ENCODE measurements at places on chromosomes 6 and 20.

GRCh38 chr20:59350330-59351156 is 50.1 kb downstream of the EDN3 start:
- no peak for DNase-seq

GRCh38 chr20:38343311-38344106 is 2.8 kb upstream of the LBP start:
- DNase-seq = no peak

- no peak for DNase-seq
Observed at GRCh38 chr6:137473598-137473997, 20.6 kb downstream of the OLIG3 start.

GRCh38 chr6:33779290-33779689 is 9.6 kb downstream of the LEMD2 start:
- no peak for DNase-seq

GRCh38 chr6:35492974-35493284 is 4.0 kb downstream of the TEAD3 start:
- DNase-seq = no peak

GRCh38 chr6:52221302-52221701 is 23.0 kb downstream of the IL17F start:
- DNase-seq = no peak

- DNase-seq = no peak
Observed at GRCh38 chr20:63317061-63317460, 24.1 kb downstream of the COL20A1 start.

DNA sequence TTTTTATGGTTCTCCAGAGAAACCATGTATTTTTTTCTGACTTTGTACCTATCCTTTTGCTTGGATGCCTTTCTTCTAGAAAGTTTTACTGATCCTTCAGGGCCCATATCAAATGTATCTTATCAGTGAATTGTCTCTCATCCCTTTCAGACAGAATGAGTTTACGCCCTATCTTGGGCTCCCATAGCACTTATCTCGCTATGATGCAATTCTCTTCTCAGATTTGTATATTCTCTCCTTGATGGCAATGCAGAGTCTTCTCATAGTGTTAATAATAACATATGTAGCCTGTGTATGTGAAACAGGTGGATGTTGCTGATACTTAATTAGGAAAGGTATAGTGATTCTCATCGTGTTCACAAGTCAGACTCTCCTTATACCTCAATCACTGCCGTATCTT is 336.2 kb downstream of the UTRN start:
- no peak for DNase-seq

- no peak for DNase-seq
Observed at GRCh38 chr6:21608601-21609000, 15.1 kb downstream of the SOX4 start.

DNA sequence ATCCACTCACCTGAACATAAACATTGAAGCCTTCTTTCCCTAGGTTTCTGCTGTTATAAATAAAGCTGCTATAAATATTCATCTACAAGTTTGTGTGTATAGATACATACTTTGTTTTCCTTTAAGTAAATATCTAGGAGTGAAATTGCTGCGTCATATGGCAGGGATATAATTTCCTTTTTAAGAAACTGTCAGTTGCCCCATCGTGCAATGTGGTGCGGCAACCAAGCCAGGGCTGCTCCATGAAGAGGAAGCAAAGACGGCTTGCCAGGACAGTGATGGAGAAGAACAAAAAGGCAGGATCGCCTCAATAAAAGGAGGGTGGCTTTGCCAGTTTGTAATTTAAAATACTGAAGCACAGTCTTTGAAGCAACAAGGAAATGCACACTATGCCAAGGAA is 36.6 kb downstream of the CITED2 start:
- no peak for DNase-seq

DNA sequence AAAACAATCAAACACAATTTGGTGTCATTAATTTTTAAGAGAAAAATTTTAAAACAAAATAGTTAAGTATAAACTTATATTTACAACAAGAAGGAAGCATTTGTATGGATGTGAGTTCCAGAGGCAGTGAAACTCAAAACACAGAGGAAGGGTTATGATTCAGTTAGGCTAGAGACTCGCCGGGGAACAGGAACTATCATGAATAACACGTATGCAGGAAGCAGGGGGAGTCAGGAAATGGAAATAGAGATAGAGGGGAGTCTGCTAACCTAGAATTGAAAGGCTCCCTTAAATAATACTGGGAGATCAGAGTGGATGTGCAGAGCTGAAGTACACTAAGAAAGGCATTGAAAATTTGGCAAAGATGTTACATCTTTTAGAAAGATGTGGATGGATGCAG is 14.2 kb upstream of the HLA-DRB1 start:
- DNase-seq = no peak

DNA sequence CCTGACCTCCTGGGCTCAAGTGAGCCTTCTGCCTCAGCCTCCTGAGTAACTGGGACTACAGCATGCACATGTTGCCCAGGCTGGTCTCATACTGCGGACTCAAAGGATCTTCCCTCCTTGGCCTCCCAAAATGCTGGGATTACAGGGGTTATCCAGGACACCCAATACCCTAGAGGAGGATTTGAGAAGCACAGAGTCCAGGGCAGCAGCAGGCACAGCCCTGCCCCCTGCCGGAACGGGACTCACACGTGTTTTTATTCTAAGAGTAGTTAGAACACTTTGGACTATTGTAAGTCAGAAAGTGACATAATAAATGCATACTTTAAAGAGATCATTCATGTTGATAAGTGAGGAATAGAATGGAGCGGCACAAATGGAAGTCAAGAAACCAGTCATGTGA is 80.2 kb downstream of the C6orf118 start:
- no peak for DNase-seq

GRCh38 chr6:6880745-6881437 is 226.9 kb upstream of the RREB1 start:
- no peak for DNase-seq

DNA sequence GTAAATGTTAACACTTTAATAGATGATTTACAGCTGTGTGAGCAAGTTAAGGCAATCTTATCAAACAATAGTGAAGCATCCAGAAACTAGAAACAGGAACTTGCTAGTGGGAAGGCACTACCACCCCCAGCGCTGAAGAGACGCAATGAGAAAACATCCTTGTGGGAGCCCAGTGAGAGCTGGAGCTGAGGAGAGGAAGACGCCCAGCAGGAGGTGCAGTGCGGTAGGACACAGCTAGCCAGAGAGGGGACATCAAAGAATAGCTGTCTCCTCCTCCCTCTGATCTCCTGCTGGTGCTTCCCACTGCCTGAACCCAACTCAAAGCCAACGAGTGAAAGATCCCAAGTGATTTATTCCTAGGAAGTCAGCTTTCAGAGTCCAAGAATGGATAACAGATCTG is 140.3 kb downstream of the COL12A1 start:
- DNase-seq = no peak

DNA sequence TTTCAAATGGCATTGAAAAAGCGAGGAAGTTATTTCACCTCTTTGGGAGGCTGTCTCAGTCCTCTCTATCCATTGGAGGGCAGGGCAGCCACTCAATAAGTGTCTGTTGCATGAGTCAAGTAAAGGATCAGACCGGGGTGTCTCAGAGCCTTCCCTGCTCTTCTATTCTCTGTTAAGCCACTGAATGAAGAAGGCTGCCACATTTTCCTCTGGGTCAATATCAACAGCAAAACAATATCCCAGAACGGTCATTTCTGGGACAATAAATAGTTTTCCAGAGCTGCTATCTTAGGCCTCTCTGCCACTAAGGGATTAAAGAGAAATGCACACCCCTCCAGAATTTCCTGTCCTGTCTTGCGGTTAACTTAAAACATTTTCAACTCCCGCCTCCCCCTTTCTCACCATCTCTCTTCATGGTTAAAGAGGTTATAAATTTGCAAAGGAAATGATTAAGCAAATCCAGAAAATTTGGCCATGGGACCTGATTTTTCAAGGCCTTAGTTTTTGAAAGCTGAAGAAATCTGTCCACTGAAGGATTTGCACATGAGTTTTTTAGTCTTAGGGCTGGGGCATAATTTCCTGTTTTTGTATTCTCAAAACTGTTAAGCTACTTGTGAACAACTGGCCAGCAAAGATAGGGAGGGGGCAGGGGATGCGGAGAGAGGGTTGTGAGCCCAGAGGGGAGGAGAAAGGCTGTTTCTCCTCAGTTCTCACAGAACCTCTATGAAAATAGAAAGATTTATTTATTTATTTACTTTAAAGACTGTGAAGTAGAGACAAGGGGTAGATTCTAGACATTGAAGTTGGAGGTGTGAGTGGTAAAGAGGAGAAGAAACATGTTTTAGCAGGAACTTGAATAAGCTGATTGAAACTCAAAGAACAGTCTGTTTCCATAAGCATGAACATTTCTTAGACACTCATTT is 135.7 kb downstream of the BCAS1 start:
- no peak for DNase-seq

DNA sequence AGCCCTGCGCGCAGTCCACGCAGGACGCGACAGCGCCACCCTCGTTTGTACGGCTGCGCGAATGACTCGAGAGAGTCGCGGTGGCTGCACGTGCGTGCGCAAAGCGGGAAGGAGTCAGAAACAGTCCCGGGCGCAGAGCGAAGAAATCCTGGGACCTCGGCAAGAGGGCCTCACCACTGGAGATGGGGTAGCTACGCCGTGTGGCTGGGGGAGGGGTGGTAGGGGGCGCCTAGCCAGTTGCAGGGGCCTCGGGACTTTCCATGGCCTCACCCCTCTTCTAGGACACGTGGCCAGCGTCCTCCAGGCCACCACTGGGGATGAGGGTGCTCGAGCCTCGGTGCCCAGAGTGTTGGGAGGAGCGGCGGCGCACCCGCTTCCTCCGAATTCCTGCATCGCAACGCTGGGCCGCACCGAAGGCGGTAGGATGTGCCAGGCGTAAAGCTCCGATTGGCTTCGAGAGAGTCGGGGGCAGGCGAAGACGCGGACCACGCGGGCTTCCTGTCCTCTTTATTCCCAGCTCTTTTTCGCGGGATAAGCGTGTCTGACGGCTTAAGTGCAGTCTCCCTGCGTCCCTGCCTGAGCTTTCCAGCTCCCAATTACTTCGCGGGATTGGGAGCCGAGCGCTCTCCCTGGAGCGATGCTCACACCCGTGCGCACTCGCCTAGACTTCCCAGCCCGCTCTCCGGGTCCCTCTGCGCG is 38.7 kb downstream of the NCR2 start:
- no peak for DNase-seq

DNA sequence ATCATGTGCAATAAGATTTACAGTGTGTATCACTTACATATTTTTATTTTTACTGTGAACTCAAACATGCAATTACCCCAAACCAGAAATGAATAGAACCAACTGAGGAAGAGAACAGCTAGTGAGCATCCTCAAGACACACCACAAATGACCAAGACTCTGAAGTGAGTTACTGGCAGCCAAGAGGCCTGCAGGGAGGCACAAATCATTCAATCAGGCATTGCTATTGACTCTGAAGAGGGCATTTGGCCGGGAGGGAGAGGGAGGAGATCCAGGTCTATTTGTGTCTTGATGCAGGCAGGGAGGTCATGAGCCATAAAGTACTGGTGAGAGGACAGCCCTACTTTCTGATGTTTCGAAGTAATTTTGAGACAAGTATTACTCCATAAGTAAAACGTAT is 257.7 kb downstream of the BCKDHB start:
- no peak for DNase-seq

DNA sequence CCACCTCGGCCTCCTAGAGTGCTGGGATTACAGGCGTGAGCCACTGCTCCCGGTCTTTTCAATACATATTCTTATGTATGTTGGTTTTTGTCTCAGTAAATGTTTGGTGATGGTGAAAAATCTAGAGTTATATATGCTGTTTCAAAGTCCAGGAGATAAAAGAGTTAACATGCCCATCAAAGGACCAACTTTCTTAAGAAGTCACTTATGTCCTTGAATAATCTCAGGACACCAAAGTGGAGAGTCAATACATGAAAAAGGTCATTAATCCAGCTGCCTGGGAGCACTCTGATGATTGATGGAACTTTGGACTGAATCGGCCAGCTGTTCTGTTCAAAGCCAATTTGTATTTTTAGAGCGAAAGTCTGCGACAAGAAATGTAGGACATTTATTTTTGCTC is 59.8 kb upstream of the HDAC2 start:
- DNase-seq = no peak

GRCh38 chr6:87982134-87982533 is 65.5 kb upstream of the SPACA1 start:
- DNase-seq = no peak

DNA sequence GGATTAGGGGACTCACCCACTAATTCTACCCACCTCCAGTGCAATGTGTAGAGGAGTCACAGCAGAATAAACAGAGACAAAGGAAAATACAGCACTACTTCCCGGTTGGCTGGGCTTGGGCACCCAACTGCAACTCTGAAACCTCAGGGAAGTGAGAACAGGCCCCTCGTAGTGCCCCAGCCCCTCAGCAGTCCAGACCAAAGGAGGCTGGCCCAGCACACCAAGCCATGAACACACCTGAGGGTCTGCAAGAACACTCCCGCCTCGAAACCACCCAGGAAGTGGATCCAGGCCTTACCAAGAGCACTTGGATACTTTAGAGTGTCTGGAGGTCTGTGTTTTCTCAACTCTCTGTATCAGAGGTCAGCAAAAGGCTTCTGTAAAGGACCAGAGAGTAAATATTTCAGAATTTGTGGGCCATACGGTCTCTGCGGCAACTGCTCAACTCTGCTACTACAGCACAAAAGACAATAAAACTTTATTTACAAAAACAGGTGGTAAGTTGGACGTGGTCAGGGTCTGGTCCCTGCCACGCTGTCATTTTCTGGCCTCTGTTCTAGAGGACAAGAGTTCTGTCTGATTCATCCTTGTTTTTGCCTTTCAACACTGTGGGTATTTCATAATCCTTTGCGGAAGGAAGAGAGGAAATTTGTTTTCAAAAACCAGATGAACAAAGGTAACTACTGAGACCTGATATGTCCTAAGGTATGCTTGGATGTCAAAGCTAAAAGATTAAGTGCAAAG is 154.6 kb downstream of the PTPRT start:
- no peak for DNase-seq

DNA sequence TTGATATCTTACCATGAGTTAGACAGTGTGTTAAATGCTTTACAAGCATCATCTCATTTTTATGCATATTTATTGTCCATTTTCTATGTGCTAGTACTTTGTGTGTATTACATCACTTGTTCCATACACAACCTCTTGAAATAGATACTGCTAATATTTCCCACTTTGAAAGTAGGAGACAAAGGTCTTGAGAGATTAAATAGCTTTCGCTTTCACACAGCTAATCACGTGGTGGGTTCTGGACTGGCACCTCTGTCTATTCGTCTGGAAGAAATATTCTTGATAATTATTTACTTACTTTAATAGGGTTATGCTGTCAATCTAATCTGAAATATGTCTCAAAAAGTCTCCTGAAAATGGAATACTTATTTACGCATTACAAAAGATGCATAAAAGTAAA is 30.2 kb downstream of the EPHA7 start:
- no peak for DNase-seq

GRCh38 chr6:128659878-128660622 is 139.7 kb upstream of the PTPRK start:
- no peak for DNase-seq

GRCh38 chr6:16698997-16699868 is 62.0 kb downstream of the ATXN1 start:
- no peak for DNase-seq

GRCh38 chr6:56946368-56946767 is 8.5 kb upstream of the BEND6 start:
- DNase-seq = no peak
